Activated CD8-positive, alpha-beta T cell treated with anti-CD3 and anti-CD28 coated beads for 36 hours (primary cell): ENCODE measurements at places on chromosomes 6 and 20. TPM values are rescaled to one million over a fixed set of nuclear protein-coding genes. Genes with fewer than 3 reads are reported as not detected.

TGM3 gene
- not detected for total RNA-seq

GID8 gene
- 42.2 TPM for total RNA-seq

CFB gene
- 0.43 TPM for total RNA-seq

SLC22A2 gene
- total RNA-seq: not detected

NRSN2 gene
- total RNA-seq: 8.7 TPM

ARMH2 gene
- total RNA-seq: 0.40 TPM

- no peak overlapping the region for H3K27ac ChIP-seq
- H3K4me3 ChIP-seq: no peak overlapping the region
- no peaks in the 10 kb centered on the region for H3K4me1 ChIP-seq
- no peaks in the 10 kb centered on the region for H3K36me3 ChIP-seq
- no peaks in the 10 kb centered on the region for H3K27me3 ChIP-seq
Measured at GRCh38 chr6:64280569-64280968, 645.0 kb downstream of the PHF3 start.

GRCh38 chr20:57876163-57876562, 166.3 kb upstream of the PMEPA1 start:
- no peak overlapping the region for H3K4me3 ChIP-seq
- no peak overlapping the region for H3K27ac ChIP-seq
- no peak for DNase-seq
- H3K36me3 ChIP-seq: no peaks in the 10 kb centered on the region
- H3K27me3 ChIP-seq: no peaks in the 10 kb centered on the region

- H3K27ac ChIP-seq: no peak overlapping the region
- no peak overlapping the region for H3K4me3 ChIP-seq
- H3K27me3 ChIP-seq: peaks cover 4% of the 10 kb centered on the region
- DNase-seq: no peak
Measured at GRCh38 chr6:3803627-3804468, 45.3 kb upstream of the FAM50B start.

- H3K4me3 ChIP-seq: no peak overlapping the region
- no peak for DNase-seq
- no peaks in the 10 kb centered on the region for H3K36me3 ChIP-seq
- no peaks in the 10 kb centered on the region for H3K27me3 ChIP-seq
- H3K4me1 ChIP-seq: no peaks in the 10 kb centered on the region
Measured at GRCh38 chr6:107144666-107145065, 29.4 kb upstream of the BEND3 start.

GRCh38 chr20:16174311-16174710, 398.9 kb downstream of the KIF16B start:
- H3K27ac ChIP-seq: no peak overlapping the region
- H3K36me3 ChIP-seq: no peaks in the 10 kb centered on the region
- no peak for DNase-seq
- no peaks in the 10 kb centered on the region for H3K4me1 ChIP-seq

GRCh38 chr20:33650753-33651561, 11.2 kb upstream of the C20orf144 start:
- DNase-seq: no peak
- H3K36me3 ChIP-seq: no peaks in the 10 kb centered on the region
- H3K4me1 ChIP-seq: peaks cover 38% of the 10 kb centered on the region
- no peak overlapping the region for H3K27ac ChIP-seq
- no peaks in the 10 kb centered on the region for H3K27me3 ChIP-seq
- no peak overlapping the region for H3K4me3 ChIP-seq

- H3K4me1 ChIP-seq: peaks cover 16% of the 10 kb centered on the region
- DNase-seq: no peak
- no peaks in the 10 kb centered on the region for H3K36me3 ChIP-seq
Measured at GRCh38 chr6:138104618-138105213, 2.5 kb downstream of the PERP start.

DNA sequence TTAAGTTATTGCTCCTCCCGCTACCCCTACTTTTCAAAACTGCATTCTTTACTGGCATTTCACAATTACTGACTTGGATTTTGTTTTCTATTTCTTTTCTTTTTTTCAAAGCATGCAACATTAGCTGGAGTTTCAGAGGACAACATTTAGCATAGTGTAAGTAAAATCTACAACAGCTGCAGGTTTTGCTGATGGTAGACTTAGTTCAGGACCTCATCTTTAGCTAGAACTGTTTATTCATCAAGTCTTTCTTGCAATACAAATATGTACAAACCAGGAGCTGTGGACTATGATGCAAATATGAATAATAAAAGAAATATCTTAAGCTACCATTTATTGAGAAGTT, 728 bp upstream of the CEP162 start:
- H3K4me1 ChIP-seq: peaks cover 16% of the 10 kb centered on the region
- peak overlapping the region; percentile 93 for H3K27ac ChIP-seq
- DNase-seq: no peak
- H3K27me3 ChIP-seq: peaks cover 10% of the 10 kb centered on the region

DNA sequence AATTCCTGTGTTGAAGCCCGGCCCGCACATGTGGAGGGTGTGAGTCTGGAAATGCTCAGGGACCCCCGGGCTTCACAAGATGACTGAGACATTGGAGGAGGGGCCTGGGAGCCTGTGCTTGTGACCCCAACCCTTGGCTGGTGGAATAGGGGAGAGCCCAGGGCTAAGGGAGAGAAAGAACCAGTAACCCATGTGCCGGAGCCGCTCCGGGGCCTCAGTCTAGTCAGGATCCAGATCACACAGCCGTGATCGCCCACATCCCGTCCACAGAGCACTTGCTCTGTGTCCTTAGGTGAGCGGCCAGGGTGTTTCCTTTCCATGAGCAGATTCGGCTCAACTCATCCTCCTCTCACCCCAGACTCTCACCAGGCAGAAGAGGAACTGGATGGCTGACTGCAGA, 152.3 kb upstream of the RPS6KA2 start:
- no peak overlapping the region for H3K27ac ChIP-seq
- H3K4me1 ChIP-seq: no peaks in the 10 kb centered on the region
- DNase-seq: no peak
- H3K4me3 ChIP-seq: no peak overlapping the region
- no peaks in the 10 kb centered on the region for H3K36me3 ChIP-seq
- peaks cover 3% of the 10 kb centered on the region for H3K27me3 ChIP-seq

- H3K36me3 ChIP-seq: no peaks in the 10 kb centered on the region
- H3K27me3 ChIP-seq: no peaks in the 10 kb centered on the region
- peak overlapping the region; percentile 47 for H3K4me3 ChIP-seq
- DNase-seq: peak; percentile 52
- H3K4me1 ChIP-seq: peaks cover 59% of the 10 kb centered on the region
- H3K27ac ChIP-seq: peak overlapping the region; percentile 56
Measured at GRCh38 chr6:137792160-137793033, 74.7 kb upstream of the TNFAIP3 start.

- H3K4me1 ChIP-seq: peaks cover 7% of the 10 kb centered on the region
- peaks cover 2% of the 10 kb centered on the region for H3K27me3 ChIP-seq
- H3K4me3 ChIP-seq: no peak overlapping the region
- no peak for DNase-seq
Measured at GRCh38 chr20:1528811-1529210, 28.7 kb downstream of the SIRPD start.

DNA sequence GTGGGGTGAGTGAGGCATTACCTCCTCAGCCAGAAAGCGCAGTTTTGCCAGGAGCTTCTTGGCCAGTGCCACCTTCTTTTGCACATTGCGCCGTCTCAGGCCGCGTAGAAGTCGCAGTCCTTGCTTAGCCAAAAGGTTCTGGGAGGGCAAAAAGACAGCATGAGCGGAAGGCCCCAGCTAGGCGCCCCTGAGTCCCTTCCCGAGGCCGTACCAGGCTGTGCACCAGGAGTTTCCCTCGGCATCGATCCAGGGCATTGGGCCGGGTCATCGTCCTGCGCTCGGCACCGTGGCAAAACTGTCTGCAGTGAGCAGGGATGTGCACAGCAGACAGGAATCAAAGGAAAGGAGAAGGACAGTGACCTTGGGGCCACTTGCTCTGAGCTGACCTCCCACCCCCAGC, 20.2 kb upstream of the SPAG4 start:
- no peaks in the 10 kb centered on the region for H3K36me3 ChIP-seq
- H3K27ac ChIP-seq: no peak overlapping the region
- no peak for DNase-seq
- no peaks in the 10 kb centered on the region for H3K4me1 ChIP-seq
- H3K4me3 ChIP-seq: no peak overlapping the region

GRCh38 chr6:43173591-43174262, 2.7 kb downstream of the SRF start:
- peak overlapping the region; percentile 90 for H3K27ac ChIP-seq
- peaks cover 38% of the 10 kb centered on the region for H3K36me3 ChIP-seq
- H3K4me1 ChIP-seq: peaks cover 38% of the 10 kb centered on the region
- DNase-seq: peak; percentile 31

DNA sequence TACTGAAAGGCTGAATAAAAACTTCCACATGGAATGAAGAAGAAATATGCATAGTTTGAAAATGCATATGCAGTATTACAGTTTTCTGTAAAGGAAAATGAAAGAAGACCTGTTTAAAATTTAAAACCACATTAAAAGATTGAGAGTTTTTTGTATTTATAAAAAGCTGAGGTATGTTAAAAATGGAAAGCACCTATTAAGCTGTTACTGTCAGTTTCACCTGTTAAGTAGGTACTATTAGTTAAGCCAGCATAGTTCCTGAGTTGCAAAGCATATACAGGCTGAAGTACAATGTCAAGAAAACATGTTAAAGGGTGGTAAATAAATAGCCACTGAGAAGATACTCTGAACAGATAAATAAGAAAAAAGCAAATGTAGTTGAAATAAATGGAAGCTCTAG, 69.9 kb downstream of the ATXN1 start:
- no peak for DNase-seq
- no peaks in the 10 kb centered on the region for H3K27me3 ChIP-seq
- H3K36me3 ChIP-seq: peaks cover 21% of the 10 kb centered on the region
- peaks cover 84% of the 10 kb centered on the region for H3K4me1 ChIP-seq
- H3K27ac ChIP-seq: peak overlapping the region; percentile 92

- H3K27ac ChIP-seq: no peak overlapping the region
- H3K36me3 ChIP-seq: peaks cover 25% of the 10 kb centered on the region
- no peaks in the 10 kb centered on the region for H3K27me3 ChIP-seq
- no peak overlapping the region for H3K4me3 ChIP-seq
- no peak for DNase-seq
Measured at GRCh38 chr6:82179415-82179814, 68.1 kb downstream of the IBTK start.

- H3K27me3 ChIP-seq: no peaks in the 10 kb centered on the region
- peaks cover 40% of the 10 kb centered on the region for H3K4me1 ChIP-seq
- no peak for DNase-seq
- peaks cover 8% of the 10 kb centered on the region for H3K36me3 ChIP-seq
Measured at GRCh38 chr6:20838113-20838512, 303.9 kb downstream of the CDKAL1 start.

DNA sequence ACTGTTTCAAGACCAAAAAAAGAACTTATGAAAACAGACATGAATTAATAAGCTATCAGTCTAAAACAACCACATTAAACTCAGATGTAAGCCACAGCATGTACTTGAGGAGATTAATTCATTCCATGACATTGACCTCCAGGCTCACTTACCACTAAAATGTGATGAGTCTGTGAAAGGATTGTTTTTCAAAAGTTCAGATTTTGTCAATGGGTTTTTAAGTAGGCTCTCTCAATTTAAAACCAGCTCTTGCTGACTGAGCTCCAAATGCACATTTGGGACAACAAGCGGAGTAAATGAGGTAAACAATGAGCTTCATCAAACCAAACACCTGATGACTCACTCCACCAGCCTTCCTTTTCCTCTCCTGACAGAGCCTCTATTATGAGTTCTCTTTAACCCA, 197.0 kb downstream of the SIM1 start:
- peaks cover 3% of the 10 kb centered on the region for H3K27me3 ChIP-seq
- H3K4me1 ChIP-seq: no peaks in the 10 kb centered on the region
- H3K27ac ChIP-seq: no peak overlapping the region
- no peaks in the 10 kb centered on the region for H3K36me3 ChIP-seq

- no peak for DNase-seq
- peaks cover 45% of the 10 kb centered on the region for H3K4me1 ChIP-seq
- H3K27me3 ChIP-seq: no peaks in the 10 kb centered on the region
- no peak overlapping the region for H3K4me3 ChIP-seq
Measured at GRCh38 chr20:32963176-32963575, 41.1 kb downstream of the SUN5 start.

DNA sequence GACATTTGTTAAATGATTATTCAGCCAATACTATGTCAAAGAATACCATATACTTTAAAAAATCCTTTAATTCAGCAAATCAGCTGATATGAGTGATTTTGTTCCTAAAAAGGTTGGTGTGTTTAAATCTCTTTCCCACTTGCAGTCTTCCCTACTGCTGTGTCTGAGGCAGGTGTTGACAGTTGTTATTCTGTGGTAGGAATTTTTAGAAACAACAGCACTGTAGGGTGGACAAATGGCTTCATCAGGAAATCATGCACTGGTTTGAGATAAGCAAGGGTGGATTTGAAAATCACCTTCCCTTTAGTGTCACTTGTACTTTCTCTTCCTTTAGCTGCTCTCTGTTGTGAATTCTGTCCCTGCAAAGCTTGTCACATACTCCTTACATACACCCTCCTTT, 213.7 kb upstream of the SGK1 start:
- peaks cover 30% of the 10 kb centered on the region for H3K4me1 ChIP-seq
- H3K36me3 ChIP-seq: no peaks in the 10 kb centered on the region

DNA sequence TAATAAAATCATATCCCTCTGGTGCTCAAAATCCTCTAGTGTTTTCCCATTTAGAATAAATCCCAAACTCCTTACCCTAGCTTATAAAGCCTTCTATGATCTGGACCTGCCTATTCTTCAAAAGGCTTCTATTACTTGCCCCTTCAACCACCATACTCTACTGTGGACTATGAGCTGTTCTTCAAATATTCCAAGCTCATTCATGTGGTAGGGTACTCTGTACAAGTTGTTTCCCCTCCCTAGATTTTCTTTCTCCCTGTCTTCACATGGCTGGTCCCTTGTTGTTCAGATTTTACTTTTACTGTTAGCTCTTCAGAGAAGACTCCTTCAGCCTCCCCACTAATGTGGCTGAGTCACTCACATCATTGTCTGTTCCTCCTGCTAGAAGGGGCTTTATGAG, 193.2 kb downstream of the OGFRL1 start:
- DNase-seq: no peak
- no peaks in the 10 kb centered on the region for H3K36me3 ChIP-seq
- H3K27me3 ChIP-seq: no peaks in the 10 kb centered on the region
- H3K4me3 ChIP-seq: no peak overlapping the region
